ENCODE measurements at places on chromosomes 6 and 20.

DNA sequence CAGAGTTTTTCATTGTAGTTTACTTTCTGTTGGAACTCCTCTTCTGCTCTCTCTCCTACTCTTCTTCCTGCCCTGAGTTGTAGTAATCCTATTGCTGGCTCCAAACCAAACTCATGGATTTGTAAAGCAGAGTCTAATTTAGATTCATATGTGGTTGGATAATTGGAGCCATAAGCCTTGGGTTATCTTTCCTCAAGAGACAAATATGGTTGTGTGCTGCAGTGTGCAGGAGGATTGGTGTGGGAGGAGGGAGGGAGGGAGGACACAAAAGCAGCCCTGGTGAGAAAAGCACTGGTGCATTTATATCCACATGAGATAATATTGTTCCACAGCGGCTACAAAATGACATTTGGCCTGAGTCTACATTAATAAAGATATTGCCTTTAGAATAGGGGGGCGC lies 4.2 kb downstream of the HLA-G start:
- no peak for DNase-seq

- DNase-seq, result peak; percentile 95
Observed at GRCh38 chr6:35691027-35691824, 2.5 kb upstream of the FKBP5 start.

DNA sequence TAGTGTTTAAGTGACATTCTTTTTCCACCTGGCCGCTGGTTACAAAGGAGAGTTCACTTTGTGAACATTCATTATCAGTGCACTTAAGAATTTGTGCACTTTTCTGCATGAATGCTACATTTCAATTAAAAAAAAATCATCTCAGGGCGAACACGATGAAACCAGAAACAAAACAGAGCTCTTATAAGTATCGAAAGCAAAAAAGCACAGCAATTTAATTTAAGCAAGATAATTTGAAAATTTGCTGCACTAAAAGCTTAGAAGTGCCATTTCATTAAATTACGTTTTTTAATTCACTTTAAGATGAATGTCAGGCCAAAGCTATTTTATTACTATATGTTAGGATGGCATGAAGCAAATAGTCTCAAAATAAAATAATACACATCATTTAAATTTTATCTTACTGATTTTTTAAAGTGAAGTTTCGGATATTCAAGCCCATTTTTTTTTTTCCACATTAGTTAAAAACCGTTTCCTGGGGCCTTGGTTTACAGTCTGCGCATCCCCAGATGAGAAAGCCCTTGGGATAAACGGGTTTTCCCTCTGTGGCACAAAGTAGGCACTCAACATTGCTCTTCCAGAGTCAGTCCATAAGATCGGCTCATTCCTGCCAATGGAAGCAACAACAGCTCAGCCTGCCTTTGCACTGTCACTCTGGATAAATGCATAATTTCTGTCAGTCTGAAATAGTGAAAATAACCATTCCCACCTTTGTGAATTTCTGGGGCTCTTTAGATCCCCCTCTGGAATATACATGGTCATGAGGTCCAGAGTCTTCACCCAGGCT lies 80.1 kb downstream of the FYN start:
- DNase-seq, result no peak

GRCh38 chr20:18914796-18915195 lies 101.2 kb downstream of the SCP2D1 start:
- DNase-seq, result no peak

DNA sequence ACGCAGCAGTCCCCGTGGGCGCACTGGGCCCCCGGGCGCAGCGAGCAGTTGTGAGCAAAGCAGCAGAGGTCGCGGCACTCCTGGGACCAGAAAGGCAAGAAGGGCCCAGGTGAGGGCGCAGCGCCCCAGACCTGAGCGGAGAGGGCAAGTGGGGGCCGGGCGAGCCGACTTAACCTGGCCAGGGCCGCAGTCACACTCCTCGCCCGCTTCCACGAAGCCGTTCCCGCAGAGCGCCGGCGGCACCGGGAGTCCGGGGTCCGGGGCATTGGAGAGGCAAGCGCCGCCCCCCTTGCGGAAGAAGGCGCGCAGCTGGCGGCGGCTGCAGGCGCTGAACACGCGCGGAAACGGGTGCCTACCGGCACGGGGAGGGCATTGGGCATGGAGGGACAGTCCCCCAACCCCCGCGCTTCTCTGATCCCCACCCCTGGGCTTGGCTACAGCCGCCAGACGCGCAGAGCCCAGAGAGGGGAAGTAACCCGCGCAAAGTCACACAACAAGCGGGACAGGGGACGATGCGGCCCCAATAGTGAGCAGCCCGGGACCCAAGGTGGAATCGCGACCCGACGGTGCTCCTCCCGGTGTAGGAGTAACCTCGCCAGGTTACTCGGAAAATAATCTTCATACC lies 9.2 kb downstream of the ADAM33 start:
- no peak for DNase-seq

DNA sequence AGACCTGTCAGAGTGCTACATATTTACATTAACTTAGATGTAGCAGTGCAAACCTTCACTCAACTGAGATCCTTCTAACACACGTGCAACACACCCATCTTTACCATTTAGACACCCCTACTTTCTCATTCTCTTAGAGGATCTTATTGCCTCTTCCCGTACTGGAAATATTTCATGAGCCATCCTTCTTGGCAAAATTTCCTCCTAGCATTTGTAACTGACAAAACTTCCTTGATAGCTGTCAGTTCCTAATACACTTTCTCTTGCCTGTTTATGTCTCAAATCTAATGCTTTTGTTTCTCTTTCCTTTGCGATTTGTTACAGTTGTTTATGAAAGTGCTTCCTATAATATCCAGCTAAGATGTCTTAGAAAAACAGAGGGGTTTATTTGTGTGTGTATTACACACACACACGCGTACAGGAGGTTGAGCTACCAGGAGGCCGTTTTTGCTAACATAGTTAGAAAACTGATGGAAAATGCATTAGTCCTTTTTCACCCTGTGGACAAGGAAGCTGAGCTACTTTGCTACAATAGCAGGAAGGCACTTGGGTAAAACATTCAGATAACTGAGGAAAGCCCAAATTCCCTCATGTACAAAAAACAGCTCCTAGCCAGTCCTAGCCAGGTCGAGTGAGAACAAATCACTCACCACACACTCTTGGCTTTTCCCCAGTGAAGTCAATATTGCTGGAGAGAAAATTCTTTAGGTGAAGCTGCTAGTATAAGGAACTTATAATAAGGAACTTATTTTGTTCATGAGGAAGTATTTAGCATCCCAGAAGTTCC lies 153.6 kb downstream of the NFATC2 start:
- DNase-seq, result peak; percentile 27

DNA sequence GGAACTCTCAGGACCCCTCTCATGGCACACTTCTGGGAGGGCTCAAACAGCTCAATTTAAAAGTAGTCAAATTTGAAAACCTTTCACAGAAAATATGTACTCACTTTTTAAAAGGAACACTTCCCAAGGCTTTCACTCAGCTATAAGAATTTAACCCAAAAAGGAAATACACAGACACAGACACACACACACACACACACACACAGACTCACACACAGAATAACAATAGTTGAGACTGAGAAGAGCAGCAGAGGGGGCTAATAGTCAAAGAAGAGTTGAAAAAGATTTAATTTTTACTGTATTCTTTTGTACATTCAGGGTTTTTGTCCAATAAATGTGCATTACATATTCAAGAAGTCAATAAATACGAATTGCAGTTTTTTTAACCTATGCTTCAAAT lies 211.4 kb downstream of the HACE1 start:
- peak; percentile 27 for DNase-seq

GRCh38 chr6:34580707-34581560 lies 24.8 kb upstream of the SPDEF start:
- peak; percentile 79 for DNase-seq

DNA sequence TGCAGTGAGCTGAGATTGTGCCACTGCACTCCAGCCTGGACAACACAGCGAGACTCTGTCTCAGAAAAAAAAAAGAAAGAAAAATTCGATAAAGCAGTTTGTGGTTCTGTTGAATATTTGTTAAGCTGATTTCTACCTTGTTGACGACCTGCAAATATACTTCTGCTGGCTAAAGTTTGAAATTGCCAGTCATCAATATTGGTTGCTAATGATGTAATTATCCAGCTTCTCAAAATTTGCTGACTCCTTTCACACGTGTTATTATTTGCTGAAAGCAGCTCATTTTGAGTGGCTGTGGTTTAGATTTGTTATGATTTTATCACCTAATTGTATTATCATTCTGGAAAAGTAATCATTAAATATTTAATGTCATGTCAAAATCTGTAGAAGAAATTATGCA lies 774.3 kb downstream of the QKI start:
- no peak for DNase-seq

DNA sequence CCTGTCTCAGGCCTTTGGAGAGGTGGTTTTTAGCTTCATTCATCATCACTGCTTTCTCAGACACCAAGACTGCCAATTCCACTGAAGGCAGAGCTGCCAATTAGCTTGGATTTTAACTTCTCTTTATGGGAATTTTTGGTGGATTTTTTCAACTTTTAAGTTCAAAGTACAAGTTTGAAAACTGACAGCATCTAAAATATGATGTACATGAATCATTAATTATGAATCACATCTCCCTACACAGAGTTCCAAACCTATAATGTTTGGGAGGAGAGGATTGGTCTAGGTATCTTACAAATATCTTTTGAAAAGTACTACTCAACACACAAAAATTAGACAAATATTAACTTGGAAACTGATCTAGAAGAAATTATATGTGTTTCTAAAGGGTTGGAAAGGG lies 25.5 kb downstream of the CNKSR3 start:
- no peak for DNase-seq
